Fibroblast of the aortic adventitia (primary cell): ENCODE measurements at places on chromosomes 1 and 21.

GRCh38 chr1:56526571-56527174 lies 52.7 kb downstream of the PLPP3 start:
- no peak for DNase-seq

DNA sequence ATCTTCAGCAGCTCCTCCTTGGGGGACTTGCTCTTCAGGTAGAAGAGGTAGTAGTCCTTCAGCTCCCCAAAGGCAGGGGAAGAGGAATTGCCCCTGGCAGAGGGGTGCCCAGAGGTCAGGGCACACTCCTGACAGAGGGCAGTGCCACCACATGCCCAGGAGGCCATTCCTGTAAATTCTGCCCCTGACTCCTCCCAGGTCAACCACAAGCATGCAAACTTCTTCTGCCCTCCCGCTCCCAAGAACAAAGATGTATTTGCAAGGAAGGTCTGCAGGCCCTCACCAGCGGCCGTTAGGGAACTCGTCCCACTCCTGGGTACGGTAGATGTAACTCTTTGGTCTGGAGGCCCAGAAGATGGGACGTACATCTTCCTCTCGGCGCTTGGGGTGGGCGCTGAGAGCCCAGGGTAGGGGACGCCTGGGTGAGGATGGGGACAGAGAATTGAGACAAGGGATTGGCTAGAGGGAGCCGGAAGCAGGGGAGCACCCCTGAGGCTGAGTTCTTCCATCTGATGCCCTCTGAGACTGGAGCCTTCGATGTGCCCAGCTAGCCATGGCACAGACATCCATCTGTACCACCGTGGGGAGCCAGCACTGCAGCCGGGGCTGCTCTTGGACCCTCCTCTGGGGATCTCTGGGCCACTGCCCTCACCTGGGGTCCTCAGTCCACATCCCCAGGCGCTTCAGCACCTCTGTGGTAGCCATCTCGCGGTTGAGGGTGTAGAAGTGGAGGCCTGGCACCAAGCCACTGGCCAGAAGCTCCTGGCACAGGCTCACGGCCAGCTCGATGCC lies 11.1 kb downstream of the MTHFR start:
- DNase-seq: no peak

DNA sequence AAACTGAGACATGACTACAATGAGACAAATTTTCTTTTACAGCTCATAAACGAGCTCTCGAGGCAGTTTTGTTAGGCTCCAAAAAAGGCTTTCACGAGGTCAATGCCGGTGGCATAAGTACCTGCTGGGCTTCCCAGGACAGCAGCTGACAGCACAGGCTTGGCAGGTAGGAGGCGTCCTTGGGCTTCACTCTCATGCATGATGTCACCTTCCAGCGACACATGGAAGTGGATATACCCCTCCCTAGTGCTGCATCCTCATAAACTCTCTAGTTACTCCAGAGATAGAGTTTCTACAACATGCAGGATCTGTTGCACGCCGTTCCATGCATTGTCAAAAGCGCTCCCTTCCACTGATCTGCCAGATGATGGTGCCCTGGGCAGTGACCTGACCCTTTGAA lies 112.5 kb upstream of the PAXBP1 start:
- no peak for DNase-seq

GRCh38 chr1:174324939-174325338 lies 122.8 kb upstream of the GPR52 start:
- DNase-seq: no peak
